COR-L47 (cell line): ENCODE measurements at places on chromosomes 2 and 18.

DNA sequence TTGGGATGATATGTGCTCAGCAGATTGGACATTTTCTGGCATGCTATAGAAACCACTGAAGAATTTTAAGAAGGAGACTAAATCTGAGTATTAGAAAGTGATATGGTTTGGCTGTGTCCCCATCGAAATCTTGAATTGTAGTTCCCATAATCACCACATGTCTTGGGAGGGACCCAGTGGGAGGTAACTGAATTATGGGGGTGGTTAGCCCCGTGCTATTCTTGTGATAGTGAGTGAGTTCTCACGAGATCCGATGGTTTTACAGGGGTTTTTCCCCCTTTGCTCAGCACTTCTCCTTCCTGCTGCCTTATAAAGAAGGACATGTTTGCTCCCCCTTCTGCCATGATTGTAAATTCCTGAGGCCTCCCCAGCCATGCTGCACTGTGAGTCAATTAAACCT is 535.9 kb upstream of the VRK2 start:
- no peak for DNase-seq

GRCh38 chr2:170878066-170878465 is 51.0 kb upstream of the GORASP2 start:
- DNase-seq: no peak

DNA sequence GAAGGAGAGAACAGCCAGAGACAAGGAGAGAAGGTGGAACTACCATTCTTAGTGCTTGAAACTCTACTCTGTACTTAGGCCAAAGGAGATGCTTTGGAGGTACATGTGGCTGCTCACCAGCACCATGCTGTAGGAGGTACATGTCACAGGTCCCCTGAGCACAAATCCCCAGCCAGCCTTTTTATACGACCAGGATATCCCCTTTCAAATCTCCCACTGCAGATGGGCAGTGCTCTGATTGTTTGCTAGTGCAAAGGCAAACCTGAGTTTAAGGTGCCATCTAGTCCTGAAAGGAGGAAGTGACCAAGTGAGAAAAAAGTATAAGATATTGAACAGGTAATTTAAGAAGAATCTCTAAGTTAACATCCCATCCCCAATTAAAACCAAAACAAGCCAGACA is 17.1 kb upstream of the TTC21B start:
- DNase-seq: no peak

DNA sequence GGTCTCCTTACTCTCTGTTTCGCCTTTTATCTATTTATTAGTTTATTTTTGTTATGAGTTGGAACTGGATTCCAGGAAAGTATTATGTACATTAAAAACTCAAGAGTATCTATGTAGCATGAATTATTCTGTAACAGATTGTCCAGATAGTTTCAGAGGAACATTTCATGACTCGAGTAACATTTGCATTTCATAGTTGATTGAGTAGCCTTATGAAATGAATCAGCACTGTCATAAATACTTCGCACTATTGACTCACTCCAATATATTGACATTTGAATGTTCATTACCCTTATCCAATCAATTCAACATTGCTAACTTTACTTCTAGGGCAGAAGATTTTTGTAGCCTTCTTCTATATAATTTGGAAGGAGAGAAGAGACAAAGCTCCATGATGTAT is 11.3 kb upstream of the VRK2 start:
- DNase-seq: no peak

GRCh38 chr2:158130832-158131473 is 29.3 kb downstream of the UPP2 start:
- DNase-seq: no peak

- no peak for DNase-seq
These were observed 679.6 kb upstream of the CHAC2 start for GRCh38 chr2:53087874-53088461.

- peak; percentile 50 for DNase-seq
These were observed 213.1 kb upstream of the GULP1 start for GRCh38 chr2:188078534-188078933.
